ENCODE measurements at places on chromosomes 16 and 17.

DNA sequence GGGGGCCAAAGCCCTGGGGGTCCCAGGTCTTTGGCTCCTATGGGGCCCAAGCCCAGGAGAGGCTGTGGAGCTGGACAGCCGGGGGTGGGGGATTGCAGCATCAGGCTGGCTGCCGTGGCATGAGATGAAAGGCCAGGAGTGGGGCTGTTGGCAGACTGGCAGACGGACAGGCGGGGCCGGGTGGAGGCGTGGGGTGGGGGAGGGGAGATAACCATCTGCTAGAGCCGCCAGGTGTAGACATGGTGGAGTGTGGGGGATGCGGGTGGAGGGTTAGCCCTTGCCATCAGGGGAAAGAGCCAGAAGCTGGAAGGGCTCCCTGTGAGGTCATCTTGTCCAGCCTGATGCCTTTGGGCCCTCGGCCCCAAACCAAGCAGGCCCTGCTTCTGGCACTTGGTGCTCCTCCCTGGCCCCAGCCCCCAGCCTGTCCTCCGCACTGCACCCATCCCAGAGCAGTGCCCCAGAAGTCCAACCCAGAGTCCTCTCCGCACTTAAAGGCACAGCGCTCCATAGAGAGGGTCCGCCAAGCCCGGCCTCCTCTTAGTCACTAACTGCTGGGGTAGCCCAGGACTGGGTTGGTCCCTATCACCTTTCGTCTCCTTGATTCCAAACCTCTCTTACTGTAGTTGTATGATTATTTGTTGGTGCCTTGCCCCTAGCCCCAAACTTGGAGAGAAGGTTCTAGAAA, 33.3 kb upstream of the DLX4 start:
- DNase-seq: no peak

DNA sequence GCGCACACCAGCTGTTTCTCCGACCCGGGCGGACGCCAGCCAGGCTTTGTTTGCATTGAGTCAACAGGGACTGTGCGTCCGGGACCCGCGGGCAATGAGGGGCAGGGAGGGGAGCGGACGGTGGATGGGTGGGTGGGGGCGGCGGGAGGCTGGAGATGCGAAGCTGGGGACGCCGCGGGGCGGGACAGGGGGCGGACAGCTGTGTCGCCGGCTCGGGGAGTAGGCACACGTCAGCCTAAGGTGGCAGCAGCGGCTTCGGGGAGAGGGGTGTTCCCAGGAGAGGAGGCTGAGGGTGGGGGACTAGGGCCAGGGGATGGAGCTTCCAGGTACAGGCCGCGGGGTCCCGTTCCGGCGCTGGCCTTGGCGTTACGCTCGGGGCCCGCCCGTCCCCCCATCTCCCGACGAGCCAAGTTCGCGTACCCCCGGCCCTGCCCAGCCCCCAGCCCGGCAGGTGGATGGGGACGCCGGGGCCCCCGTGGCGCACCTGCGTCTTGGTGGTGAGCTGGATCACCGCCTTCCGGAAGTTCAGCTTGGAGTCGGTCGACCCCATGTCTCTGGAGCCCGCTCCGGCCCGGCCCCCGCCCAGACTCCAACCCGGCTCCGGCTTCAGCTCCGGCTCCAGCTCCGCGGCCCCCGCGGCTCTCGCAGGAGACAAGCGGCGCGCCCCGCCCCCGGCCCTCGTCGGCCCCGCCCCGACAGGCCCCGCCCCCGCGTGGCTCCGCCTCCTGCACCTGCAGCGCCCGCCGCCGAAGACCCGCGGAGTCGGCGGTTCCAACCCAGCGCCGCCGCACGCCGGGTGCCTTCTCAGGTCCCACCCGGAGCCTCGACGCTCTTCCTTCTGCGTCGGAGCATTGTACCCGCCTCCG, at the start of gene HID1:
Gene HID1, minus strand, starts transcription at position 653 of the 866 bp plus-strand sequence. Its CDS starts 103 bp downstream, at position 550.
- DNase-seq: peak; percentile 73

DNA sequence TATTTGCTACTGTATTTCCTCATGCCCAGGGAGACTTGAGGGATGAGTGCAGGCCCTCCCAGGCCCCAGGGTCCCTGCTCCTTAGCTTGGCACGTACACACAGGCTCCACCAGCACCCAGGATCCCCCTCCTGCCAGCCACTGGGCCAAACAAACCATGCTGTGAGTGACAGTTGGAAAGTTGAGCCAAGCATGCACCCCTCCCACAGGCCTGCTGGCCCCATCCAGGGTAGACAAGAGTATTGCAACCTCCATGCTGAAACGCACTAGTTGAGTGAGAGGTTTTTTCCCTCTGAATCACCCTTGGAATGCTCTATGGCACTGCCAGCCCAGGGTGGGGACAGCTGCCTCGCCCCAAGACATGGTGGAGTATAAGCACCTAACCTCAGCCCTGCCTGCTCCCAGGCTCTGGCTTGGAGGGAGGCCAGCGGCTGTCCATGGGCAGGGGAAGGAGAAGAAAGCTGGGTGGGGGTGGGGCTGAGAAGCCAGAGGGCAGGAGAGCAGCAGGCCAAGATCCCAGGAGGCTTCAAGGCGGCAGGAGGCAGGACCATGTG, 49.6 kb downstream of the PITPNM3 start:
- DNase-seq: no peak

DNA sequence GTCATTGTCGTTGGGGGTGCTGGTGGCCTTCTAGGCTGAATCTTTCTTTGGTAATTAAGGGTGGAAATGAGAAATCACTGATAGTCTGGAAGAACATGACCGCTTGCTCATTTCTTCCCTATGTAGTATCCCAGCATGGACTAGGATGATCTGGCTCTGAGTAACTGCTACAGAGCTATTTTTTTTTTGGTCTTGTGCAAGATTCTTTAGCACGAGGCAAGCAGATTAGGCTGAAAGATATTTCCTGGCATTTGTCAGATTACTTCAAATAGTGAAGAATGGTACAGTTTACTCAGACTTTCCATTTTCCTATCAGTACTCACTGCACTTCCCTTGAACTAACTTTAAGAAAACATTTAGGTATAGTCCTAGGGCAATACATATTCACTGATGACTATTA, 89.0 kb downstream of the SYCE1L start:
- no peak for DNase-seq

- DNase-seq: no peak
These were observed 47.8 kb upstream of the IRF8 start for GRCh38 chr16:85851034-85851785.
